HuH-7 (cell line): ENCODE measurements at places on chromosomes 4 and X.

DNA sequence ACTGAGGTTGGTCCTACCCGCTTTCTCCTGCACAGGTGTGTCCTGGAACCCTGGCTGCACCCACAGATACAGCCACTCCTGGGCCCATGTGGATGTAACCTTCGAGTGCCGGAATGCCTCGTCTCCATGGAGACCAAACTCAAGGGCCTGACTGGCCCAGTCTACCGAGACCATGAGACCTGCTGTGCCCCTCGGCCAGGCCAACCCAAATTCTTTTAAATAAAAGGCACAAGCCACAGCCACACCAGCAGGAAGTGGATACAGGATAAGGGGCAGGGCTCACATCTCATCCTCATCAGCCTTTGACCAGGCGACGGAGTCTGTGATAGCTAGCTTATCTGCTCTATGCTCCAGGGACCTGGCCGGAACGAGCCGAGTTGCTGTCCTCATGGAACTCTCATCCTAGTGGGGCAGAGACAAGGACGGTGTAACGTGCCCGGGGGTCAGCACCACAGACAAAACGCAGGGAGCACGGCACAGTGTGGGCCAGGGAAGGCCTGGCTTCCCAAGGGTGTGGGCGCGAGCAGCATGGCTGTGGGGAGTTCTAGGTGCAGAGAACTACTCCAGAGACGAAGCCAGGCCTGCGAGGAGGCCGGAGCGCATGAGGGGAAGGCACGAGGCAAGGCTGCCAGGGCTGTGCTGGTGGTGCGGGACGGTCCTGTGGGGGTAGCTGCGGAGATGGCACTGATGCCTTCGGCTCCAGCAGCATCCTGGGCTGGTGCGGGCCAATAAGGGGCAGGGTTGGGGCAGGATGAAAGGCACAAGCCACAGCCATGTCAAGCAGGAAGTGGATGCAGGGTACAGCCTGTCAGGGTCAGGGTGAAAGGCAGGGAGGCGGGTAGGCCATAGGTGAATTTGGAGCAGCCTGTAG lies 22.7 kb downstream of the NOP14 start:
- no peak for DNase-seq

DNA sequence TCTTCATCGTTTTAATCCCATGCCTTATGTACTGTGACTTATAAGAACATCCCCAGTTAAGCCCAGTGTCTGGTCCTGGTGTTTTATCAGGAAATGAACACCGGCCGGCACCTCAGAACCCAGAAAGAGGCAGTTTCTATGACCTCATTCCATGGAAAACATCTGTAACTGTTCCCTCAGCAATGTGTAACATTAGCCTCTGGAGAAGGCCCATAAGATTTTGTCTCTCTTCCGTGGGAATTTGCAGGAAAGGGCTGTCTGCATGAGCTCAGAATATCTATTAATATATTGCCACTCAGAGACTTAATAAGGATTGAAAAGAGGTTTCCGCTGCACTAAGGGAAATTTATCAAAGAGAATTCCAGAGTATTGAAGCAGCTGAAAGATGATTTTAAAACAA lies 3.1 kb upstream of the TCEANC start:
- DNase-seq, result no peak

GRCh38 chr4:102586644-102587021 lies 85.5 kb downstream of the NFKB1 start:
- no peak for DNase-seq

GRCh38 chr4:23888421-23889319 lies 1.2 kb downstream of the PPARGC1A start:
- DNase-seq, result no peak

DNA sequence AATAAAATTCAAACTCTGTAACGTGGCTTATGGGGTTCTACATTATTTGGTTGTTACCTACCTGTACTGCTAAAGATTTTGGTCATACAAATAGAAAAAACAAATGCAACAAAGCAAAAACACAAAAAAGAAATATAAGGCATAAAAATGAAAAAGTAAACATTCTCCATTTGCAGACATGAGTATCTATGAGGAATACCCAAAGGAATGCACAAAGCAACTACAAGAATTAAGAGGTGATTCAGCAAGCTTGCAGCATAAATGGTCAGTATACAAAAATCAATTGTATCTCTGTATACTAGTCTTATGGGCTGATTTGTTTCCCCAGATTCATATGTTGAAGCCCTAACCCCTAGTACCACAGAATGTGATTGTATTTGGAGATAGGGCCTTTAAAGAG lies 3.6 kb upstream of the PDE5A start:
- no peak for DNase-seq

DNA sequence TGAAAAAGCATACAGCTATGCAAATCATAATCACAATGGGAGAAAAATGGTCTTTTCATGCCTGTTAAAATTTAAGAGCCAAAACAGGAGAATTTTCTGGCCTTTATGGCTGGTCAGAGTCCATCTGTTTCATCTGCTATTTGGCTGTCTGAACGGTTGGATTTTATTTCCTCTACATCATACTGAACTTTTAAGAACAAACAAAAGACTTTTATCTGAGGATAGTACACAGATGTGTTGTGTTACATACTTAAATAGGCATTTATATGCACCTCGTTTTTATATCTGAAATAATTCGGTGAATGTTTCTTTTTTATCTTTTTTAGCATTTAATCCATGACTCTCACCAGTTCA lies 18.0 kb upstream of the WWC2 start:
- DNase-seq, result no peak

GRCh38 chrX:71627588-71628404 lies 9.5 kb upstream of the CXCR3 start:
- no peak for DNase-seq

- DNase-seq, result no peak
Measured at GRCh38 chr4:7546152-7546808, 111.5 kb upstream of the PSAPL1 start.

- no peak for DNase-seq
Measured at GRCh38 chrX:55908661-55909212, 191.2 kb downstream of the RRAGB start.
